Activated CD4-positive, CD25-positive, alpha-beta regulatory T cell (primary cell): ENCODE measurements at places on chromosomes 2 and 18.

DNA sequence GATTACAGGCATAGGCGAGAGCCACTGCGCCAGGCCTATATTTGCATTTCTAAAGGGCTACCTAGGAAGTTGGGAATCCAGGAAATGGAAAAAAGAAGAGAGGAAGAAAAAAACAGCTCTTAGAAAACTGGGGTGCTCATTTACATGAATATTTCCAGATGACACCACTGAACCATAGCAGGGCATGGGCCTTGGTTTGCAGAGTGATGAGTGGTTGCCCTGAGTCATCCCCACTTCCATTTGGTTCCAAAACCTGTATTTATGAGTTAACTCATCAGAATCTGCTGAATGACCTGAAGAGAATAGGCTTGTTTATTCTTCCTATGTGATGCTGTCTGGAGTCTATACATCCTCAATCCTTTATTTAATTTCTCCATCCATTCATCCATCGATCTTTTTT is 36.2 kb downstream of the EHD3 start:
- no peak for DNase-seq

- DNase-seq: no peak
Observed at GRCh38 chr2:48362515-48362914, 167.4 kb upstream of the STON1 start.

- no peak for DNase-seq
Observed at GRCh38 chr2:191061381-191061980, 47.5 kb upstream of the STAT1 start.

DNA sequence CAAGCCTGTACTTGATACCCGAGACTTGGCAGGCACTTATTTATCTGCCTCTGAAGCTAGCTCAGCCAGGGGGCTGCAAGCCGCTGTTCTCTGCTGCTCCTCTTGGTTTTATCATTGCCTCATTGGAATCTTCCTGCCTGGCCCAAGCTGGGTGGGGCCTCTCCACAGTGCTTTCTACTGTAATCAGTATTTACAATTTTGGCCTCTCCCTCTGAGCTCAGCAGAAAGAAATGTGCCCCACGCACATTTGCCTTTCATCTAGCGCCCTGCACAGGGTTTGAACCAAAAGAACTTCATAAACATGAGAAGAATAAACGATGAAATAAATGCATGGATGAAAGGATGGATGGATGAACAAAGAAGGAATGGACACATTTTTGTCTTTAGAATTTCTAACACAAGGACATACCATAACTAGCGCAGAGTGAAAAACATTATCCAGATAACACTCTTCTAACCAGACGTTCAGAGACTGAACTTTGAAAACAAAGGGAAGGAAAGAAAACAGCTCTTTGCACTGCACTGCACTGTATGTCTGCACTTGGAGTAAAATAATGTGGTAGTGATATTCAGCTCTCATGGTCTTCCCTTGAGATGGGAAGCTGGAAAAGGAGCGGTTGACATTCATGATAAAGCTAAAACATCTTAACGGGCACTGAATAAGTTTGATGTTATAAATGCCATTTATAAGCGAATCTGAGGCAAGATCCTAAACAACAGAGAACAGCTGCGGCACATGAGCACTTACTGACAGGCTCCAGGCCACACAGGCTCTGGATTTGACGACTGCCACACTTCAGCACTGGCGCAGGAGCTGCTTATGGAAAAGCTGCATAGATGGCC is 86.8 kb upstream of the SP3 start:
- no peak for DNase-seq

GRCh38 chr2:68829749-68830148 is 41.4 kb downstream of the BMP10 start:
- DNase-seq: no peak

DNA sequence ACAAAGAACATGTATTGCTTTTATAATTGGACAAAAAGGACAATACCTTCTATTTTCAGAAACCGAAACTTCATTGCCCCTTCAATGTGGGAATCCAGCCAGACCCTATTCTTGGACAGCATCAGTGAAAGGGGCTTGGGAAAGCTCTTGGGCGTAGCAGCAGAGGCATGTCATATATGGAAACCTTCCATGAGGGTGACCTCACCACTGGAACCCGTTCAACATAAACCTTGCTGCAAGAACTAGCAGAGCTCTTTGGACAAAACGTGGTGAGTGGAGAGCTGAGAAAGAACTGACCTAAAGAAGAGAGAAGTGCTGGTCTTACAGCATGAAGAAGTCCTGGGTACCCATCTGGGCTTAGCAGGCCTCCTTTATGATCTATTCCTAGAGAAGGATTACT is 22.7 kb upstream of the ACTG2 start:
- DNase-seq: no peak

DNA sequence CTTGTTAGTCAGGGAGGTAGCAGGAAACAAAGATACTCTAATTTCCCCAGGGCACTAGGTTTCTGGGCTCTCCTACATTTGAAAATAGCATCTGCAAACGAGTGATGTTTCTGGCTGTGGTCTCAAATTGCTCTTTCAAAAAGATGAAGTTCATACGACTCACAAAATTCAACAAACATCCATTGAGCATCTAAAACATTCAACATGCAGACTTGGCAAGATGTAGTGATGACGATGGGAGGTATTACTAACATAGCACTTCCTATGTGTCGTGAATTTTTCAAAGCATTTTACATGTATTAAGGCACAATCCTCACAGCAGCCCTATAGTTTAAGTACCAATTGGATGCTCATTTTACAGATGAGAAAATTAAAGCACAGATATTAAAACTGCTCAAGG is 5.2 kb downstream of the CCBE1 start:
- no peak for DNase-seq

DNA sequence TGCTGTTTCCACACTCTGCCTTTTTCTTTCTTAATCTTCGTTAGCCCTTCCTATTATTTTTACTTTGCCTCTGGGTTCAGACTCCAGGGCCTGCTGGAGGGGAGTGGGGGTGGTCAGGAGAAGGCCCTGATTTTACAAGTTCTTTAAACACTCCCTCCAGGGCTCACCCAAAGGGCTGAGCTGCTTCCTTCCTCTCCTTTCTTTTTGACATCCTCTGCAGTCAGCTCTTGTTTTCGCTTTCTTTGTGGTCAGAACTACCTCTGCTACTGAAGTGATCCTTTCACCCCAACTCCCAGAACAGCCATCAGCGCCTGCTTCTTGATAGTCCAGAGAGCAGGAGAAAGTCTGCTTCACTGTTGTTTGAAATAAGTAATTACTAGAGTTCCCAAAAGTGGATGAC is 925.7 kb downstream of the EPHA4 start:
- DNase-seq: no peak

DNA sequence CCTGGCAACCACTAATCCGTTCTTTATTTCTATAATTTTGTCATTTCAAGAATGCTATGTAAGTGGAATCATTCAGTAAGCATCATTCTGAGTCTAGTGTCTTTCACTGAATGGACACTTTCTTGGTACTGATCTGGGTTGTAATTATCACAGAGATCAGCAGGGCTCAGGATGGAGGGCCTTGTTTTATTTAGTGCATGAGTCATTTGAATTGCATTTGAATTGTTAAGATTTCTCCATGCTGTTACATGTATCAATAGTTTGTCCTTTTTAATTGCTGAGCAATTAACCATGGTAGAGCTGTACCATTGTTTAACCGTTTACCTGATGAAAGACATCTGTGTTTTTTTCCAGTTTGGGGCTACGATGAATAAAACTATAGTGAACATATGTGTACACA is 256.4 kb downstream of the THSD7B start:
- no peak for DNase-seq

DNA sequence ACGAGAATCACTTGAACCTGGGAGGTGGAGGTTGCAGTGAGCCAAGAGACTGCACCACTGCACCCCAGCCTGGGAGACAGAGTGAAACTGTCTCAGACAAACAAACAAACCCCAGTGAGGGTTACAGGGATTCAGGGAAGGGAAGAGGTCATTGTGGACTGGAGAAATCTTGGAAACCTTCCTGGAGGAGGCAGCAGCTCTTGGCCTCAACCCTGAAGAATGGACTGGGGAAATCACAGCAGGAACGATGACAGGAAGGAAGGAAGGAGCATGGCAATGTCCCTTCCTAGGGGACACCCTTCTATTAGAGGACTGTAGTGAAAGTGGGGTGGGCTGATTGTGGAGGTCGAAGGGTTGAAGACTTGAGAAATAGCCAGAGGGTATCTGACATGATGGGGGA is 72.5 kb downstream of the DNMT3A start:
- no peak for DNase-seq

- DNase-seq: no peak
Observed at GRCh38 chr2:127479219-127479825, 47.0 kb downstream of the IWS1 start.

GRCh38 chr2:203327582-203327900 is 653 bp upstream of the ABI2 start:
- no peak for DNase-seq

GRCh38 chr2:85243101-85244072 is 84.4 kb downstream of the TGOLN2 start:
- DNase-seq: no peak

- DNase-seq: no peak
Observed at GRCh38 chr2:127575185-127575765, 39.8 kb downstream of the MYO7B start.

DNA sequence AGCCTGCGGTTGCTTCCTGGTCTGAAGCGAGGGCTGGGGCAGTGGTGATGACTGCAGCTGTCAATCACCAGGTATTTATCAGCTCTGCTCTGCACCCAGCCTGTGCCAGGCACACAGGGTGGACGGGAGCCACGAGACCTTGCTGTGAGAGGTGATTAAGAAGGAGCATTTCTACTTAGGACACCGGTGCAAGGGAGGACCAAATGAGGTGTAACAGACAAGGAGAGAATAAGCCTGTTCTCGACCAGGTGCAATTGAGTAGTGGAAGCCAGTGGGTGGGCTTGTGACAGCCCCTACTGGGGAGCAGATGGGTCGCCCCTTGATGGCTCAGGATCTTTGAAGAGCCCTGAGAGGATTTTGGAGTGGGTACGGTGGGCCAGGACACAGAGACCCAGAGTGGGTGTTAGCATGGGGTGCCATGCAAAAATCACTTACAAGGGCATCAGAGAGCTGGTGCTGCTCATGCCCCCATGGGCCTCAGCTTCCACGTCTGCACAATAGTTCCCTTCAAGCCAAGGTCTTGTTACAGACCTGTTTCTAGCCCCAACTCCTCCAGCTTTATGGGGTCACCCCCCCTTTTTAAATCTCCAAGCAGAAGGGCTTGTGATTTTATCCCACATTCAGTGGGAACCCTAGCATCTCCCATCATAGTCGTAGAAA is 24.6 kb downstream of the GPR55 start:
- DNase-seq: no peak

- DNase-seq: no peak
Observed at GRCh38 chr2:59077026-59077725, 836.1 kb upstream of the FANCL start.

GRCh38 chr2:101428422-101429176 is 41.3 kb upstream of the CREG2 start:
- DNase-seq: no peak

DNA sequence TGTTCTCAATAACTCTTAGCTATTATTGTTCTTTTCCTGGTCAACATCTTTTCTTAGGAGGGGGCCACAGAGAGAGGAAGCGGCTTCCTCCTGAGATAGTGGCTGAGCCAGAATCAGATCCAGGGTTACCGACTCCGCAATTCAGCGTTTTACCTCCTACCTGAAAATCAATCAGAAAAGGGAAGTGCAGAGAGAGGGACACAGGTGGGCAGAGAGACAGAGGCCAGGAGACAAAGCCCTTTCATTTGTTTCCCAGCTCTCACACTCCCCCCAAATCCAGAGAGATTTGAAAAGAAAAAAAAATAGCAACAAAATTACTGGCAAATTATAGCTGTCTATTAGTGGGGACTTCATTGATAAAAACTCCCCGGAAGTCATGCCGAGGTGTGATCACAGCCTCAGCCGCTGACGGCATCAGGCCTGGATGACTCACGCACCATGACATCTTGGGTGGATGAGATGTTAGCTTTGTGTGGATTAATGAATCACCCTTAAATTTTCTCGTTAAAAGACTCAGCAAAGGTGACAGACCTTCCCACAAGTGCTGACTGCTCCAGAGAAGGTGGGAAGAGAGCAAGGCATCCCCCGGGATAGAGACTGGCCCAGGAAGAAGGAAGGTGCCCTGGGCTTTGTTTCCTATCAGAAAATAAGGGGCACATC is 120.7 kb downstream of the LOXHD1 start:
- no peak for DNase-seq

- DNase-seq: no peak
Observed at GRCh38 chr2:239727182-239727775, 297.9 kb downstream of the NDUFA10 start.

DNA sequence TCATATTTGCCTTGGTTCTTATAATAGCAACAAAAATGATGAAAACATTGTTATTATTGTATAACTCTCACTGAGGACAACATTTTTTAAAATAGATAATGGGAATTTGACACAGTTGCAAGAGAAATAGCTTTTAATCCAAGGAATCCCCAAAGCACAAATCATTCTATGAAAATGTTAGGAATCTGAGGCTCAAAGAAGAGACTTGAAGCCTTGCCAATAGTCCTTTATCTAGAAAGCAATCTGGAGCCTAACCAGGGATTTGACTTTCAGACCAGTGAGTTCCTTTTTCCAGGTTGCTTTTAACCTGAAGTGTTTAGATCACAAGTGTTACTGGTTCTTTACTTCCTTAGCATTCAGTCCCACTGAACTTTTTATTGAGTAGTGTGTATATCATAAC is 574.5 kb upstream of the ZEB2 start:
- DNase-seq: no peak

DNA sequence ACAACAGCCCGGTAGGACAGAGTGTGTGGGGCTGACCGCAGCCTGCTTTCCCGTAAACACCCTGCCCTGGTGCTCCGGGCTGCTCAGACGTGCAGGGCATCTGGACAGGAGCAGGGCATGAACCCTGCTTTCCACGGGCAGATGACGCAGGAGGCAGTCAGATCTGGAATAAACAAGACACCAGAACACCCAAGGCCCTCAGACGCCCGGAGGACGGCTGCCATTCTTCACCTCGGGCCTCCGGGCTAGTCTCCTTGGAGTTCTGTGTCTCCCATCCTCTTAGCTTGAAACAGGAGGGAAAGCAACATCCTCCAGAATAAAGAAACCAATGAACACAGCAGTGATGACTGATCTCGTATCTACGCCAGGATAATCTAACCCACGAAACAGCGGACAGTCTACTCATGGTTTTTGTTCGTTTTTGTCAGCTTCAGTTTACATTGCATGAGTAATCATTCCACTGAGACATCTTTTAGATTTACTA is 7.3 kb downstream of the PXDN start:
- no peak for DNase-seq

GRCh38 chr18:37544217-37544616 is 21.4 kb downstream of the CELF4 start:
- no peak for DNase-seq
